ENCODE measurements at places on chromosomes 2 and 18. TPM values are rescaled to one million over a fixed set of nuclear protein-coding genes. Genes with fewer than 3 reads are reported as not detected.

- DNase-seq, result no peak
Observed at GRCh38 chr18:9323750-9324445, 10.7 kb upstream of the TWSG1 start.

- DNase-seq, result no peak
Observed at GRCh38 chr2:100166701-100167100, 24.3 kb upstream of the AFF3 start.

- DNase-seq, result no peak
Observed at GRCh38 chr2:23901966-23902846, 24.7 kb downstream of the ATAD2B start.

The GPR17 gene
- total RNA-seq, result 0.19 TPM

The L3MBTL4 gene
- 0.70 TPM for total RNA-seq

The UGT1A6 gene
- total RNA-seq, result not detected

The RESP18 gene
- not detected for total RNA-seq
